ENCODE measurements at places on chromosomes 5 and 9.

- DNase-seq, result no peak
These were observed 103.3 kb upstream of the PITX1 start for GRCh38 chr5:135137146-135137915.

DNA sequence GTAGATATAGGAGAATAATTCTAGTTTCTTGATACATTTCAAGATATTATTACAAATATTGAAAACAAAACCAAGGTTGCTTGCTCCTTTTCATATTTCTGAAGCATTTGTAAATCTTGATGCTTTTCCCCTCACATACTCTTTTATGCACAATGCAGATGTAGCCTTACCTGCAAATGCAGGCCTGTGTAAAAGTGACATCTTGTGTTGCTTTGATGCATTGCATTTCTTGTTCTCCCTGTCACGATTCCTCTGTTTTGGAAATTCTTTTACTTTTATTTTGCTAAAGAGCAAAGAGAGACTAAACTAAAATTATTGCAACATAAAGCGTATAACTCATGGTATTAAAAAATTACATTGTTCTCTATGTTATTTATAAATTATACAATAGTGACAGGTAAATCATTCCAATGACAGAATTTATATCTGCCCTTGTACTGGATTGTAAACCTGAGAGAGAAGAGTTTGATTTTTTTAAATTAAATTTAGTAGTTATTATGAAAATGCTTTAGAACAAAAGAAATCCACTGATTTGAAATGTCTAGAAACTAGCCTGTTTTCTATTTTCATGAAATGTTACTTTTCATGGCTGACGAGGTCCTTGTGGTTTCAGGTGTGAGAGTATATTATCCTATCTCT is 970.0 kb downstream of the MAT2B start:
- DNase-seq, result peak; percentile 26

DNA sequence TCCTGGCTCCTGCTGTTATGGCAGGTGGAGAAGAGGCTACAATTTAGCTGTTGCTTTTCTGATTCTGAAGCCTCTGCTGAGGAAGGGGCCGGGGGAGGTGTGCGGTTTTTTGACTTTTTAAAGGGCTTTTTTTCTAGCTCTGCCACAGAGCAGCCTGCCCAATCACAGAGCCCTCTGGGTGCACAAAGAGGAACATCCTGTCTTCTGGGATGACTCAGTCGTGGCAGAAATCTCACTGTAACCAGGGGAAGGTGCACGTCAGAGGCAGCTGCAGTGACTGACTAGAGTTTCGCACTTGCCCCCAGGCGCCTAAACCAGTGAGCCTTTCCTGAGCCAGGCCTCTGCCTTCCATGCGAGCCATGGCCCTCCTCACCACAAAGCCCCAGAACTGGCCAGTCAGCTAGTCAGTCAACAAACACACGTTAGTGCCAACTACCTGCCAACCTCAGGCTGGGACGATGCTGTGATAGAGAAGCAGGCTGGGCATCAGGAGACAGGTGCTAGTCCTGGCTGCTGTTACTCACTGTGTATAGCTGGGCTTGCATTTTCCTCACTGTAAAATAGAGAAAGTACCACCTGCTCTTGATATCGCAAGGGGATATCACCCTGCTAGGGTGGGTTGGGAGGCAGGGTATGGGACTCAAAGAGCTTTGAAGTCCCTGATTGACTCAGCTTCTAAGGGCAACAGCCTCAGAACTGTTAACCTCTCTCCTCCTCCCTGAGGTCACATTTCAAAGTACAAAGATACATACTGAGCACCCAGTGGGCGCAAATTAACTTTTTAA is 2.2 kb downstream of the AKNA start:
- DNase-seq, result peak; percentile 91

DNA sequence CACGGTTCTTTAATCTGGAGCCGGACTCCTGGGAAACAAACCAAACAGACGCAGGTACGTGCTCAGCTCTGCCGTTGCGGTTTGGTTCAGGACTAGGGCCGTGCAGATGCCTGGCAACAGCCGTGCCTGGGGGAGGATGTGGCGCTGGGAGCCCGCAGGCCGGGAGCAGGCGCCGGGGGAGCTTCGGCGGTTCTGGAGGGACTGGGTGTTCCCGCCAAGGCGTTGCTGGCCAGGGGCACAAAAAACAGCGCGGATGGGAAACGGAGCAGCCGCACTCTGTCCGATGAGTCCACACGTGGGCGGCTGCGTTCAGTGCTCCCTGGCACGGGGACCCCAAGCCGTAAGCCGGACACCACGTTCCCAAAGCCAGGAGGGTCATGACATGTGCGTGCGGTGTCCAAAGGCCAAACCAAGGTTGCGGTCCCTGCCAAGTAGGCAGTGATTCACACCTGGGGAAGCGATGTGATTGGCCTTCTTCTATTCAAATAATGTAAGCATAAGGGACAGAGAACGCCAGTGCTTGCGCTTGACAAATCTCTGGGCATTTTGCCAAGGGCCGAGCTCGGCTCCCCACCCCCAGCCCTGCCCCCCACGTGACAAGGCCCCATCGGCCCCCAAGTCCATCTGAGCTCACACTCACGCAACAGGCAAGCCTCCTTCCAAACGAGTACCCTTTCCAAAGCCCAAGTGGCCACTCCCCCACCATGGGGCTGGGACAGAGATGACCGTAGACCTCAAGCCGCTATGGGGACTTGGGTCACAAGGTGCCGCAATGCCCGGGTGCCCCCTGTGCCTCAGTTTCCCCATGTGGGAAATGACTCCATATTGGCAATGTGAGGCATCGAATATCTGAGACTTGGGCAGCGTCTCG is 49.7 kb upstream of the NKD2 start:
- DNase-seq, result peak; percentile 55

GRCh38 chr5:34061993-34062392 is 19.0 kb upstream of the C1QTNF3 start:
- no peak for DNase-seq

DNA sequence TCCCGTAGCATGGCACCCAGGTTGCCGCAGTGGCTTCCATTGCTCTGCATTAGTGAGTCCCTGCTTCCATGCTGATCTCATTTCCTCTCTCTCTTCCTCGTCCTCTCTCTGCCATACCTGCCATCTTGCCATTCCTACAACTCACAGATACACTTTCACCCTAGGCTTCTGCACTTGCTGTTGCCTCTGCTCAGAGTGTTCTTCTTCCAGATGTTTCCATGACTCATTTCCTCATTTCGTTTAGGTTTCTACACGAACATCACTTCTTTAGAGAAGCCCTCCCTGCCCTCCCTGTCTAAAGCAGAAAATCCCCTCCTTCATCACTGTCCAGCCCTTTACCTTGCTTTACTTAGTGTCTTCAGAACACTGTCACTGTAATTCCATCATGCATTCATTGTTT is 115.2 kb upstream of the WWC1 start:
- no peak for DNase-seq

- DNase-seq, result no peak
These were observed 13.6 kb upstream of the GPX3 start for GRCh38 chr5:151006704-151007334.

DNA sequence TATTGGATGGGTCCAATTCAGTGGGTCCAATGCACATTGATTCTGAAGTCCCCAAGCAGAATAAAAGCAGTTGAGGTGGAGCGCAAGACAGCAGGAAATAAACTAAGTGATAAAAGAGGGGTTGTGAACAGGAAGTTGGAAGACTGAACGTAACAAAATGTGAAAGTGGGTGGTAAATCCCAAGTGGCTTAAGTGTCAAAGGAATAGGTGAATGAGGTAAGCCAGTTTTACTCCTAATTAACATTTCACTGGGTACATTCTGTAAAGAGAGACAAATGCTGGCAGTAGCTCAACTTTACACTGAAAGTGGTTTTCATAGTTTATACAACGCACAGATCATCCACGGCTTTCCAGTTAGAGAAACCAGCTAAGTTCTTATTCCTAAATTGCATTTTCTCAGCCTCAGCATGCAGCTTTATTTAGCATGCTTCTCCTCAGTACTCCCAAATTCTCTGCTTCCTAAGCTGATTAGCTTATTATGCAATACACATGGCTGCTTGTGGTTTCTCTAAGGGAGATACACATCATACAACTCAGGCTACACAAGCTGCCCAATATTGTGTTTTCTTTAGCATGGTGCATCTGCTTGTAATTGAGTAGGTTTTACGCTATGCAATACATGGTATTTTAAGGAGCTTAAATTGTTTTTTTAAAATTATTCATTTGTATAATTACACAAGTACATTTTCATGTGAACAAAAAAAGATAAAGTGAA is 34.2 kb upstream of the HSD17B4 start:
- peak; percentile 86 for DNase-seq

DNA sequence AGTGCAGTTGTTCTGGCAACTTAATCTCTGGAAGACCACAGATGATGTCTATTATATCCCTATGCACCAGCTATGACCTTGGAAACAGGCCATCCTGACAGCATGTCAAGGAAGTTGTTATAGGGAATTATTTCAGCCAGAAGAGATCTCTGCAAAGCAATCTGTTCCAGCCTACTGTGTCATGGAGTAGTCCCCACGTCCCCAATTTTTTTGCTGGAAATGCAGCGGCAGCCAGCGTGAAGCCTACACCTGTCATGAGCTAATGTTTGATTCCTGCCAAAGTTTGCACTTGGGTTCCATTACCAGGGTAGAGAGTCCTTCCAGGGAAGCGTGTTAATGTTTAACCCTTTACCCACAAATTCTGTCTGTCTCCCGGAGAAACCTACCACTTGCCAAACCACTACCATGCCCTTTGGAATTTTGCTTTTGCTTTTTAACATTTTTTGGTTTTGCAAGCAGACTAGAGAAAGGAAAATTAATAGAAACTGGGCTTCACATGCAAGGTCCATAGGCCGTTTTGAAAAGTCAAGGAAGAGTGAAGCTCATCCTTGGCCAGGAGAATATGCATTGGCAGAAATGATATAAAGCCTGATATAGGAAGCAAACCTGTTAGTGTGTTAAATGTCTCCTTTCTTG is 174.9 kb upstream of the SPRY4 start:
- DNase-seq, result no peak

- no peak for DNase-seq
These were observed 101.8 kb downstream of the TLE4 start for GRCh38 chr9:79673614-79674013.

- peak; percentile 94 for DNase-seq
These were observed at the start of gene RNF14 for GRCh38 chr5:141968914-141969608. TSS of gene RNF14 (plus strand) at chr5:141969105. CDS start at chr5:141973589, 4,484 bp downstream.

DNA sequence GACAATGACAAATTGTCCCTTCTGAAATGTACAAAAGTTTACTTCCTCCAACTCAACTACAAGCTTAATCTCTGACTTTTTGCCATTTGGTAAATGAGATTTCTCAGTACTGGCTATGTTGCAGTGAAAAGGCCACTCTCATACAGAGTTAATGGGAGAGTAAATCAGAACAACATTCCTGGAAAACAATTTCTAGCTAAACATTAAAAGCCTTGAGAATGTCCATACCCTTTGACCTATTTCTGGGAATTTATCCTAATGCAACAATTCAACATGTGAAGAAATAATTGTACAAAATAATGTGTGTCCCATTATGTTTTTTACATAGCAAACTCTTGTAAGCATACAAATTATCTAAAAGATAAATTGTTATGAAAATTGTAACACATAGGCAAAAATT is 56.3 kb upstream of the SPEF2 start:
- no peak for DNase-seq

- DNase-seq, result no peak
These were observed 65.6 kb downstream of the TLE4 start for GRCh38 chr9:79637177-79637925.

Data from fibroblast of skin of right biceps (primary cell).